ENCODE measurements at places on chromosomes 6 and 20. TPM values are rescaled to one million over a fixed set of nuclear protein-coding genes. Genes with fewer than 3 reads are reported as not detected.

The SMPDL3A gene
- total RNA-seq: 4.5 TPM

DNA sequence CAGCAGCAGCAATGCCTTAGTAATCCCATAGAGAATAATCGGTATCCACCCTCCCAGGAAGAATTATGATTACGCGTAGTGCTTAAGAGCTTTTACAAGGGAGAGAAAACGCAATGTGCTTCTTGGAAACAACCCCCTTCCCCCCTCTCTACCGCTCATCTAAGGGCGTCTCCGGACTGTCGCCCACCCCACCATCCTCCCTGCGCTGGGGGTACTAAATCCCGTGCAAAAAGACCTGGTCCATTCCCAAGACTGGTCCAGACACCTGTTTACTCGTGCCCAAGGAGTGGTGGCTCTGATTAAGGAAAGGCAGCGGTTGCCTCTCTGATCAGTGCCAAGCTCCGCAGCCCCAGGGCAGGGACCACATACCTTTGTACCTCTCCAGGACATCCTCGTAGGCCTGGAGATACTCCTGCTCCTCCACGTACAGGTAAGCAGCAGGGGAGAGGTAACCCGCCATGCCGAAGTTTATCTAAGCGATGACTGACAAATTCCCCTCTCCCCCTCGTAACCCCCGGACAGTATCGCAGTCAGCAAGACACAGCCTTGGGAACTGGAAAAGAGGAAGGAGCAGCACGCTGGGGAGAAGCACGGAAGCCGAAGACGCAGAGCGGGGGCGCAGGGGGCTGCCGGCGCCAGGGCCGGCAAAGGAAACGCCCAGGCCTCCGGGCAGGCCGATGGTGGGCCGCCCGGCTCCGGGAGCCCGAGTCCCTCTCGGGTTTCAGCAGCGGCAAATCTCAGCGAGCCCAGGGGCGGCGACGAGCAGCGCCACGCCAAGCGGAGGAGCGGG is 112.0 kb upstream of the BEND6 start:
- DNase-seq: peak; percentile 56

- DNase-seq: no peak
Measured at GRCh38 chr6:138814179-138814834, 18.4 kb downstream of the ECT2L start.

The ANKRD66 gene
- total RNA-seq: not detected

GRCh38 chr6:81906709-81907204 is 154.3 kb upstream of the TENT5A start:
- DNase-seq: no peak

- no peak for DNase-seq
Measured at GRCh38 chr6:1958257-1958656, 287.1 kb downstream of the GMDS start.

DNA sequence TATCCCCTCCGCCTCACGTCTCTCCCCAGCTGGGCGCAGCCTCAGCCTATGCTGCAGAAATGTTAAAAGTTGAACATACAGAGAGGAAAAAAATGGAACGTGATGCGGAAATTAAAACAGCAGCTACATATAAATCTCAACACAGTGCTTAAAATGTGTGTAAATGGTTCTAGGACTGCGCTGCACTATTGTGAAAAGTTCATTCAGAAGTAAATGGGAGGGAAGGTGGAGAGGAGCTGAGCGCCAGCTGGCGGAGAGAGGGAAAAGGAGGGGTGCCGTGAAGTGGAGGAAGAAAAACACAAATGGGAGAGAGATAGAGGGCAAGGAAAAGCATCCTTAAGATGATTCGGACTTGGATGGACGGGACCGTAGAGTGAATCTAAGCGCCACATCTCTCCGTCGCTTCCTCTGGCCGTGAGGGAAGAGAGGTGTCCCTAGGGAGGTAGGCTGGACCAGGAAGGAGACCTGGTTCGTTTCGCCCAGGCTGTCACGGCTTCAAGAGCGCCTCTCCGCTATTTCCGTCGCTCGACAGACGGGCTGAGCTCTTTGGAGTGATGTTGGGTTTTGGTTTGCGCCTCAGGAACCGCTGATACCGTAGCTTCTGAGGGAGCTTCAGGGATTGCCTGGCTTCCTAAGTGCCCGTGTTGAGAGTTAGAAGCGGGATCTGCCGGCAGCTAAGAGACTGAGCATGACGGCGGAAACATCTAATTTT is 113.7 kb downstream of the TRIM27 start:
- DNase-seq: no peak

DNA sequence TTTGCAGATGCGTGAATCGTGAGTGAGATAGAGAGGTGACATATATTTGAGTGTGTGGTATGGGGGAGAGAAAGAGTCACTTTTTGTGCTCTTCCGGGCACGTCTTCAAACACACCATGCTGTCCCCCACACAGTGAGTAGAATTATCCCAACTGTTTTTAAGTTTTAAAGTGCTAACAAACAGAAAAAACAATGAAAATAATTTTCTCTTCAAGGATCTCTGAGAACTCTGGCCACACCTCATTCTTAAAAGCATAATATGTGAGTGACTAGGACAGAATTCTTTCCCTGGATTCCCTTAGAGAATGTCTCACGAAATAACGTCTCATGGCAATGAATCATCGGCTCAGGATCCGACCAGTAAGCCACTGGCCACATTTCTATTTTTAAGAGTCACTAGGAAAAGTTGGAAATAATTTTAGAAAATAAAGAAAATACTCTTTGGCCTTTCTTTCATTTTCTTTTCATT is 235.7 kb upstream of the ZNF217 start:
- DNase-seq: no peak

The VGLL2 gene
- not detected for total RNA-seq

The C6orf15 gene
- not detected for total RNA-seq

DNA sequence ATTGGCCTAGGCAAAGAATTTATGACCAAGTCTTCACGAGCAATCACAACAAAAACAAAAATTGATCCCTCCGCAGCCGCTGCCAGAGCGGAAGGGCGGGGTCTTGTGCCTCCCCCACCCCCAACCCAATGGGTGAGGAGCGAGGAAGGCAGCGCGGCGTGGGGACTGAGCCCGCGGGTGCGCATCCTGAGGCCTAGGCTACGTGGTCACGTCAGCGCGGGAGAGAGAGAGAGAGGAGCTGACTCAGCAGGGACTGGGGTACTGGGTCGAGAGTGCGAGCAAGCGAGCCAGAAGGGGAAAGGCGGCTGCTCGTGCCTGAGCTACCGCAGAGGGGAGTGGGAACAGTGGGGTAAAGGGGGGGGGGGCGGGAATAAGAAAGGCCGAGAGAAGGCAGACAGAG is 90.1 kb upstream of the FERMT1 start:
- DNase-seq: no peak

DNA sequence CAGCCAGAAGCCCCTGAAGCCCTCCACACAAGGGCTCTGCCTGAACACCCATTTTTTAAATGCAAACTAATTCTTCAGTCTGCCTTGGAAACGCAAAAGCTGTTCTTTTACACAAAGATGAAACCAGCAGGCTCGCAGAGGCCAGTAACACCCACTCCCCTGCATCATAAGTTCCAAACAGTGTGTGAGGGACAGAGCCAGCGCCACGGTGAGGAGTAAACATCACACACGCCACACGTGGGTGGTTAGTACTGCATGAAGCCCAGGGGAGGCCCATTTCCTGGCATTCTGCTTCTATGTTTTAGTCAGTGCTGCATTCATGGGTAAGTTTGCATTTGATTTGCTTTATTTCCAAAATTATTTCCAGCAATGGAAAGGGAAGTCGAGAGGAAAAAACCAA is 217.7 kb upstream of the RIN2 start:
- DNase-seq: no peak

The RAB5IF gene
- 65.4 TPM for total RNA-seq

GRCh38 chr20:58825450-58825849 is 25.3 kb downstream of the GNAS-AS1 start:
- DNase-seq: no peak

The SLC16A10 gene
- 12.1 TPM for total RNA-seq

The SIRPD gene
- not detected for total RNA-seq

- no peak for DNase-seq
Measured at GRCh38 chr6:13694562-13694961, 17.1 kb downstream of the RANBP9 start.

The DEFB126 gene
- total RNA-seq: not detected

DNA sequence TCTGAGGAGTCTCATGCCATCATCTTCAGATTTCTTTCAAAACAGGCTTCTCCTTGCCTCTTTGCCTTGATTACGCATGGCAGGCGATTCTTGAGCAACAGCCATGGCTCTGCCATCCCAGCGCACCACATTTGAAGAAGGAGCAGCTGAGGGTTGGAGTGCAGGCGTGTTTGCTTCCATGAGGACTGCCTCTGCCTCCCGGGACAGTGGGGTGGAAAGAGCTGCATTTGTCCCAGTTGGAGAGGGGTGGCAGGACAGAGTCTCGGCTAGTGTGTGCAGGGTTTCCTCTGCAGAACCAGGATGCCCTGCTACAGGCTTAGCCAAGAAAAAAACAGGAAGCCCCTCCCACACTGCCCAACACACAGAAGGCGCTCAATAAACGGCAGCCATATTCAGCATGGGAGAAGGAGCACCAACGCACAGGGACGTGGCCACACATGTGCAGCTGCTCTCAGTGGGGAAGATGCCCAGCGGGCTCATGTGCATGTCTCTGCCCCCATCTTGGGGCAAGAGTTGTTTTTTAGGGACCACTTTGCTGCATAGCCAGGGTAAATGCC is 36.6 kb downstream of the IRF4 start:
- DNase-seq: no peak

GRCh38 chr6:74182992-74183391 is 487.0 kb downstream of the CD109 start:
- peak; percentile 43 for DNase-seq

The TINAG gene
- not detected for total RNA-seq

The TSPO2 gene
- not detected for total RNA-seq

DNA sequence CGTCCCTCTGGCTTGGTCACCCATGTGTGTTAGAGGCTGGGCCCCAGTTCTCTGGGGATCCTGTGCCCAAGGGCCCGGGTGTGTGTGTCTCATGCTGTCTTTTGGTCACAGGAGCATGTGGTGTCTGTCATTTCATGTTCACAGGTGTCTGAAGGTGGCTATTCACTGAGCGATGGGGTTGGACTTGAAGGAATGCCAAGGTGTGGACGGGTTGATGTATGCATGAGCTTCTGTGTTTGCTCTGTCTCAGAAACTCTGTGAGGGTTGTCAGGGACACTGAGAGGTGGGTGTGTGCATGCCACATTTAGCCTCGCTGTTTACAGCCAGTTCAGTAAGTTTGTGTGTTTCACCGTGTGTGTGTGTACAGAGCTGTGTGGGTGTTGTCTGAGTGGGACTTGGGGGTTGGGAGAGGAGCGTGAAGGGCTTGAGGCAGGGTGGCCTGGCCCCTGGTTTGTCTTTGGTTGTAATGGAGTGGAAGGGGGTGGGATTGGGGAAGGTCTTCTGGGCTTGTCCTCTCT is 1.2 kb downstream of the DDR1 start:
- no peak for DNase-seq

- no peak for DNase-seq
Measured at GRCh38 chr6:130460934-130461333, 95.1 kb downstream of the TMEM200A start.

GRCh38 chr6:46895930-46896329 is 25.8 kb downstream of the ADGRF5 start:
- DNase-seq: no peak

The ME1 gene
- total RNA-seq: 24.8 TPM

GRCh38 chr20:60286764-60287163 is 328.5 kb downstream of the CDH26 start:
- DNase-seq: no peak

DNA sequence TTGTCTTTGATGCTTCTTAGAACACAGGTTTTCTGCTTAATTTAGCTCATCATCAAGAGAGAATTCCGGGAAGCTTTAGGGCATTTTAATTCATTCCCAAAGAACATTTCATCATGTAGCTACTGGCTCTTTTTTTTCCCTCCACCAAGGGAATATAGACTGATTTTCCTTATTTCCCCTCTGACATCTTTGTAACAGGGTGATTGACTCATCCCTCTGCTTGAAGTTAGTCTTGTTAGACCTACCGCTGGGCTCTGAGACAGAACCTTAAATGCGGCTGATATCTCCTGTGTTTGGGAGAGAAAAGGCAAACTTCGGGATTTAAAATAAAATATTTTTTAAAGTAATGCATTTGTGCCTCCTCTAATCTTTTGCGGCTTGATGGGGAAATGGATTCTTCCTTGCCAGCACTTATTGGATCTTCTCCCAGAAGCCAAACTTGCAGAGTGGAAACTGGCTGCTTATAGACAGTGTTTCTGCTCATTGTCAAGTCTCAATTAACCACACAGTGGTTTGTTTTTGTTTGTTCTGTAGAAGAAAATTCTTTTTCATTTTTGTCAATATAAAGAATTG is 272.7 kb upstream of the PLCB4 start:
- DNase-seq: no peak

GRCh38 chr6:593139-593906 is 63.6 kb downstream of the HUS1B start:
- DNase-seq: no peak

The MAPK13 gene
- total RNA-seq: 0.70 TPM

The SLC22A2 gene
- not detected for total RNA-seq

GRCh38 chr6:124721331-124721730 is 240.9 kb upstream of the RNF217 start:
- DNase-seq: no peak

The OPN5 gene
- not detected for total RNA-seq

DNA sequence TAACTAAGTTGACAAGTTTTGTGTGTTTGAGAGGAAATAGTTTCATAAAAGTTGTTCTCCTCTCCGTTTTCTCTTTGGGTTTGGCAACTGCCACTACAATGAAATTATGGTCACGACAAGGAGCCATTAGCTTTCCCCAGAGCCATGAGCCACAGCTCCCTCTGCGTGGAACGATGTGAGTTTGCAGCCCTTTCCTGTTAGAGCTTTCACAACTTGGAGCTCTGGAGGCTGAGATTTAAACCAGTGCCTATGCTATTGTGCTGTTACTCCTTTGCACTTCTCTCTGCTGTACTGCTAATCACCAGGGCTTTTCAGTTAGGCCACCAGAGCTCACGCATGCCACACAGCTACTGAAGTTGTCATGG is 29.3 kb upstream of the TXNDC5 start:
- DNase-seq: no peak

The HAO1 gene
- total RNA-seq: not detected

DNA sequence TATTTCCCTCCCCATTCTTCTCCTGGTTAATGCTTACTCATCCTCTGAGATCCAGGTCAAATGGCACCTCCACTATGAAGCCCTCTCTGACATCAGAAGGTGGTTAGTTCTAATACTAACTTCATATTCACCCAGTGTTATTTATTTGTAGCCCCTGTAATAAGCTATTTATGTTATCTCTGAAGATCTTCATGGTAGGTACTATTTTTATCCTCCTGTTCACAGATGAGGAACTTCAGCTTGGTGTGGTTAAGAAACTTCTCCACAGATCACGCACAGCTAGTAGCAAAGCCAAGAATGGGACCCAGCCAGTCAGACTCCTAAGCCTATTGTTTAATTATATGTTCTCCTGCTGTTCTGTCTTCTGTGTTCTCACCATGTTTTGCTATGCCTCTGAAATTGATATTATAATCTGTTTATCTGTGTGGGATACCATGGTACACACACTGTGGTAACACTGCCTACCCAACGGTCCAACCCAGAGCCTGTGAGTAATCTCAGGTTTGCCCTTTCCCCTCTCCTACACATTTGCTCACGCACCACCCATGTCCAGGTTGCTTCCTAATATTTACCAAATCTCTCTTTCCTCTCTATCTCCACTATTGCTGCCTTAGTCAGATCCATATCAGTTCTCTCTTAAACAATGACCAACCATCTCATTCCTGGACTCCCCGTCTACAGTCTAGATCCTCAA is 98.4 kb downstream of the IPCEF1 start:
- DNase-seq: no peak

- no peak for DNase-seq
Measured at GRCh38 chr20:58048096-58048702, 180.3 kb downstream of the ANKRD60 start.

All from Right ventricle myocardium inferior (tissue), 1 donor.